ENCODE measurements at places on chromosomes 7 and 10. TPM values are rescaled to one million over a fixed set of nuclear protein-coding genes. Genes with fewer than 3 reads are reported as not detected.

- no peak for DNase-seq
Measured at GRCh38 chr10:115125505-115125904, 32.3 kb downstream of the ATRNL1 start.

DNA sequence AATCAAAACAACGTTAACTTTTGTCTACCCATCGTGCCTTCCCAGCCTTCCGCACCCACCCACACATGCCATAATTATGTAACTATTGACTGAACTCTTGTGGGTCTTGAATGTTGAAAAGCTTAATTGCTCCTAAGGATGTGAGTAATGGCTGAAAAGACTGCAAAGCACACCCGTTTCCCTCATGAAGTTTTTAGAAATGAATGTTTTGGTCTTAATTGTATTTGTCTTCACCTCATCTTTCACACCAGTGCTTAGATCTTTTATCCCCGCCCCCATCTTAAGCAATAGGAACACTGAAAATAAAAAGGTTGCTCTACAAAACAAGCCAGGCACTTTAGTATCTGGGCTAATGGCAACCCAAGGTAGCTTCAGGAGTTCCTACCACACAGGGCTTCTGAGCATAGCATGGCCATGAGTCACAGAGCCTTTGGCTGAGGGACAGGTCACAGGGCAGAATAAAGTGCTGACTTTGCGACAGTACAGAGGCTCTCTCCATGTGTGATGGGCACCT lies 690.5 kb downstream of the PARD3 start:
- no peak for DNase-seq

DNA sequence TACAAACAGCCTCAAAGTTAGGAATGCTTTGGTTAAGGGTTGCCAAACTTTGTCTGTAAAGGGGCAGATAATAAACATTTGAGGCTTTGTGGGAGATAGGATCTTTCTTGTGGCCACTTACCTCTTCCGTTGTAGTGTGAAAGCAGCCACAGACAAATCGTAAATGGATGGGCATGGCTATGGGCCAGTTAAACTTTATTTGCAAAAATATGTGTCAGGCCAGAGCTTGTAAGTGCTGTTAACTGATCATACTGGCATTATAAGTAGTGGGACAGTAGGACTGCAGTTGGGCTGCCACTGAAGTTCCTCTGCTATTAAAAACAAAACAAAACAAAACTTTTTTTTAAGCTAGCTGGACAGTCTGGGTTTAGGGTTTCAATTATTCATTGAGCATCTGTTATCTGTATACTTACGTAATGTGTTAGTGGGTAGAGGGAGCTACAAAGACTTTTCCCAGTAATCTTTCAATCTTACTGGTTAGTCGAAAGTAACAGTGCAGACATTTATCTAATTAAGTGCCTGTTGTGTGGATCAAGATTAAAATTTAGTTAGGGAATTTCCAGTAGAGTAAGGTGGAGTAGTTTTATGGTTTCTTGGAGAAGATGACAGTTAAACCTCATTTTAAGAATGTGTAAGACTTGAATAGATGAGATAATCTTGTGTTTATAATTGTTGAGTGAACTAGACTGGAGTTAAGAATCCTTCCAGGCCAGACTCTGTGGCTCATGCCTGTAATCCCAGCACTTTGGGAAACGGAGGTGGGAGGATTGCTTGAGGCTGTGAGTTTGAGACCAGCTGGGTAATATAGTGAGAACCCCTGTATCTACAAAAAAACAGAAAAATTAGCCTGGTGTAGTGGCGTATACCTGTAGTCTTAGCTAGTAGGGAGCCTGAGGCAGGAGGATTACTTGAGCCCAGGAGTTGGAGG lies 100.1 kb downstream of the BTRC start:
- DNase-seq: no peak

The NANOS1 gene
- polyA plus RNA-seq: 3.5 TPM

DNA sequence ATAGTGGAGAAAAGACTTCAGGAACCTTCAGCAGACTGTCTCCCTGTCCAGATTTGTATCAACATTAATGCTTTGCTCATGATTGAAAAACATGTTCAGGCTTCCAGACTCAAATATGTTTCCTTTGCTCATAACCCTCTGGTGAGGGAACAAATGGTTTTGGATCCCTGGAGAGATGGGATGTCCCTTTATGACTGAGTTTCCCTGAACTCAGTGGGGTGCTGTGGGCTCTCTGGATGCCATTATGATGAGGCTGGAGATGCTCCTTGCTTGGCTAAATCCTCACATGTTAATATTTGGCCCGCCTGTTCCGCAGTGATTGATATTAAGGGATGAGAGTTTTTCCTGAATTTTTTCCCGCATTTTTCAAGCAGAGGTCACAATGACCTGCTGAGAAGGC lies 749.4 kb downstream of the SUGCT start:
- DNase-seq: no peak

DNA sequence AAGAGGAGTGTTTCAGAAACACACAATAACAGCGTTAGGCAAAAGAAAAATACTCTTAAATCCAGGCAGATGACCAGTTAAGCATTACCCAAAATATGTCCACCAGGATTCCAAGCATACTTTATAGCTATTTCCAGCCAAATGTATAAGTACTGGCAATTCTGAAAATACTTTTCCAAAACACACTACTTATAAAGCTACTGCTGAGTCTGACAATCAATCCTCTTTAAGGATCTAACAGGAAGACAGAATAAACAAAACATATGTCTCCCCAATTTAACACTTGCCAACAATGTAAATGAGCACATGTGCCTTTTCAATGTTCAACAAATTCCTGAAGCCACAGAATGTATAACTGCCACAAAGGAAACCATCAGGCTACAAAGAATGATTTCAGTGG lies 370.9 kb downstream of the SORCS1 start:
- DNase-seq: no peak

The PTPN20 gene
- polyA plus RNA-seq: 3.5 TPM

GRCh38 chr7:47471358-47471703 lies 110.6 kb downstream of the TNS3 start:
- DNase-seq: no peak

- DNase-seq: no peak
Measured at GRCh38 chr7:44565795-44566559, 7.7 kb downstream of the DDX56 start.

DNA sequence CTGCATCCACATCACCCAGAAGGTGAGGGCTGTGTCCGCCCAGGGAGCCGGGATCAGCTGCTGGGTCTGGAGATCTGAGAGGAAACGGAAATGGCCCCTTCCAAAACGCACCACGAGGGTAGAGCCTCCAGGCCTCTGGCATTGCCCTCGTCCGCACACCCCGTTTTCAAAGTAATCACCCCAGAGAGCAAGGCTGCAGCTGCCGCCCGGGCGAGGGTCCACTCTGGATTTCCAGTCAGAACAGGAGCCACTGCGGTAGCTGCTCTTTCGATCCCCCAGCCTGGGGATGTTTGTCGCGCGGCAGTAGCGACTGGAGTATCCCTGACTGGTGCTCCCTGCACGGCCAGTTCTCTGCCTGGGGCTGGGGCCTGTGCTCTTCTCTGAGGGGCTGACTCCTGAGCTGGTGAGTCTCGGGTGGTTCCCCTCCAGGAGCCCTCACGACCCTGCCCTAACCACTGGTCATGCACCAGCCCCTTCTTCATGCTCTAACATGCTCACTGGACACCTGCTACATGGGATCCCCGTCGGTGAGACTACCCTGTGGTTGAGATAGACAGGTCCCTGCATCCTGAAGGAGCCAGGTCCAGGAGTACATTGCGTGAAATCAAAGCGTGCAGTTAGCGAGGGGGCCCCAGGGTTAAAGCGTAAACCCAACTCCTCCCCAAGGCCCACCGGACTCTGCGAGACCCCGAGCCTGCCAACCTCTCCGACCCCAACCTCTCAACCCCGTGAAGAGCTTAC lies 99.2 kb downstream of the FOXL3 start:
- no peak for DNase-seq

The NPSR1 gene
- polyA plus RNA-seq: not detected

DNA sequence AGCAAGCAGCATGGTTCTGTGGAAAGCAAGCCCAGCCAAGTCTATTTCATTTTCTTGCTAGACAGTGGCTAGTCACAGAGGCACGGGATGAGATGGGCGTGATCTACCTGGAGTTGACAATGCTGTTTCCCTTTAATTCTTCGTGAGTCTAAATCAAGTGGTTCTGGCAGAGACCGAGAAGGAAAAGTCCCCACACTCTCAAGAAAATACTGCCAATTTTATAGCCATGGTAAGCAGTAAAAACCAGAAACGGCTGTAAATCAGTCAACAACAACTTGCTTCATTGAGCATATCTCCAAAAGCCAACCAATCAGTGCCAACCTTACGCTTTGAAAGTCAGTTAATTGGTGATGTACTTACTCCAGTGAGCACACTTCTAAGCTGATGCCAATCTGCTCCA lies 223.4 kb downstream of the SEC23IP start:
- DNase-seq: no peak

GRCh38 chr7:139914306-139915267 lies 85.5 kb downstream of the TBXAS1 start:
- no peak for DNase-seq

DNA sequence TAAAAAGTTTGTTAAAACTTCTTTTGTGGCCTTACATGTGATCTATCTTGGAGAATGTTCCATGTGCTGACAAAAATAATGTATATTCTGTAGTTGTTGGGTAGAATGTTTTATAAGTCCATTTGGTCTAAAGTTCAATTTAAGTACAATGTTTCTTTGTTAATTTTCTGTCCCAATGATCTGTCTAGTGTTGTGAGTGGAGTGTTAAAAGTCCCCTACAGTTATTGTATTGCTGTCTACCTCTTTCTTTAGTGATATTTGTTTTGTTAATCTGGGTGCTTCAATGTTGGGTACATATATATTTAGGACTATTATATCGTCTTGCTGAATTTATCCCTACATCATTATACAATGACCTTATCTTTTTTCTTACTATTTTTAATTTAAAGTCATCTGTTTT lies 6.9 kb downstream of the TMEM140 start:
- DNase-seq: no peak

GRCh38 chr10:11318826-11319598 lies 292.4 kb downstream of the USP6NL start:
- no peak for DNase-seq

DNA sequence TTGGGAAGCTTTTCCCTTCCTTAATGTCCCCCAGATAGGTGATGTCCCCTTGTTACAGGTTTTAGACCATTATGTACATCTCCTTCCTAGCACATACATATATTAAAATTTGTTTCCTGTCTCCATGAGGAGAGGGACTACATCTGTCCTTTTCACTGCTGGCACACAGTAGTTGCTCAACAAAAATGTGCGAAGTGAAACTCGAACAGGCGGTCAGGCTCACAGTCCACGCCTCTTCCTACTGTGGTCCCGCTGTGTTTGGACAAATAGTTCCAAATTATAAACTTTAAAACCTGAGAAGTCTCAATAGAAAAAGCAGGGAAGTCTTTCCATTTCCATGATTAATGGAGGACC lies 1.2 kb upstream of the HHEX start:
- DNase-seq: no peak

The BHLHA15 gene
- polyA plus RNA-seq: not detected

DNA sequence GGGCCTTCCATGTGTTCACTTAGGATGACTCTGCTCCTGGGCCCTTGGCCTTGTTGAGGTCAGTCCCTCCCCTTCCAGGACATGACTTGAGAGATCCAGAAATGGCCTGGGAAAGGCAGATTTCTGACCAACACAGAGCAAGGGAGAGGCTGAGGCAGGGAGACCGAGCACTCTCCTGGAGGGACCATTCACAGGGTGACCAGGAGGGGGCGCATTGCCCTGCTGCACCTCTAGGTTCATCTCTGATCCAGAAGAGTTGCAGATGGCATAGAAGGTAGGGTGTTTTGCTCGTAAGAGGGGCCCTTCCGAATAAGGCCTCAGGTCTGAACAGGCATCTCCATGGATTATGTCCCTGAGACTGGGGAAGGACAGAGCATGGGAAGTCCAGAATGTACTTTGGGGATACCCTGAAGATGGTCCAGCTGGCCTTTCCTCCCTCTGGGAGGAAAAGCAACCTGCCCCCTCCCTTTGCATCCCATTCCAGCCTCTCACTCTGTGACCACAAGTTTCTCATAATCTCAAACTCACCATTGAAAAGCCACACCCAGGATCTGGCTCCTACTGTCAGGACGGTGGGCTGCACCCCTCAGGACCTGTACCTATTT lies 6.6 kb downstream of the DMBT1 start:
- no peak for DNase-seq

GRCh38 chr10:28541717-28542365 lies 8.9 kb downstream of the WAC start:
- DNase-seq: no peak

GRCh38 chr10:17586821-17587234 lies 30.3 kb downstream of the HACD1 start:
- DNase-seq: no peak

- DNase-seq: no peak
Measured at GRCh38 chr7:90383861-90384260, 19.4 kb upstream of the CLDN12 start.

DNA sequence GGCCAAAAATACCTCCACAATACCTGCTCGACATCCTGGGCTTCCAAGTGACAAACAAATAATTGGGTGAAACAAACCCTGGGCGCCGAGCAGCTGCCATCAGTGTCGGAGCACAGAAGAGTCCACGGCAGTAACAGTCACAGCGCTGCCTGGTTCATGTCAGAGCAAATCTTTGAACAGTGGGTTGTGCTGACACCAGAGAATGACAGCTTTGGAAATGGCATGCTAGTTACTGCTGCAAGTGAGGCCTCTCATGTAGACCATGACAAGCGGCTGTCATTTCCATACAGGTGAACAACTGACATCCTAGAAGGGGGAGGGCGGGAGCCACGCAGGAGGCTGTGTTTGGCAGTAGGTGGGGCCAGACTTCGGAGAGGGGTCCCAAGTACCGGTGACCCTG lies 420.5 kb upstream of the GALNT17 start:
- DNase-seq: no peak

The WNT8B gene
- polyA plus RNA-seq: 0.68 TPM

- DNase-seq: no peak
Measured at GRCh38 chr7:115449689-115450088, 527.8 kb downstream of the MDFIC start.

The MLXIPL gene
- polyA plus RNA-seq: 2.3 TPM

- no peak for DNase-seq
Measured at GRCh38 chr10:100873146-100873826, 39.5 kb upstream of the SLF2 start.

The JCAD gene
- 68.2 TPM for polyA plus RNA-seq

GRCh38 chr10:45589868-45590267 lies 82.7 kb downstream of the ZFAND4 start:
- DNase-seq: no peak

The LIPF gene
- polyA plus RNA-seq: not detected

DNA sequence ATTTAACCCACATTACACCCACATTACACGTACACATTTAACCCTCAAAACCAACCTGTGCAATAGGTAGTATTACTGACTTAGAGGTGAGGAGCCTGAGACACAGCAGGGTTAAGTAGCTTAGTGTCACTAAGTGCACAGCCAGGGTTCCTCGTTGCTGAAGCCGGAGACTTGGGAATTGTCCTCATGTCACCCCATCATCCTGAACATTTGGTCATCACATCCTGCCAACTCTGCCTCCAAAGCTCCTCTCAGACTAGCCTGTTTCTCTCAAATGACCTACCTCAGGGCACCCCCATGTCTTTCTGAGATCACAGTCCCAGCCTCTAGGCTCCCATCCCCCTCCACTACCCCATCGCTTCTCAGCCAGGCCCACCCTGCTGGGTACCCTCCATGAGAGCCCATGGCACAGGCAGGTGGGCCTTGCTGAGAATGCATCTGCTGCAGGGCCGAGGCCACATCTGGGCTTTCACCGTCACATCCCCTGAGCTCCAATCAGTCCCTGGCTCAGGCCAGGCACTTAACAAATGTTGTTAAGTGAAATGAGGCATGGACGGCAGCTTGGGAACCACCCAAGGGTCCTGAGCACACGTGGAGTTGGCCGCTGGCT lies 21.1 kb upstream of the PCBD1 start:
- DNase-seq: no peak

- peak; percentile 29 for DNase-seq
Measured at GRCh38 chr7:38374507-38374906, 101.1 kb upstream of the TARP start.

GRCh38 chr7:79770970-79771369 lies 317.5 kb upstream of the MAGI2 start:
- no peak for DNase-seq

Measured in left renal pelvis (tissue), 4 donors.